ENCODE measurements at places on chromosomes 6 and 20.

- no peak for DNase-seq
Measured at GRCh38 chr6:106568530-106568929, 60.8 kb downstream of the RTN4IP1 start.

DNA sequence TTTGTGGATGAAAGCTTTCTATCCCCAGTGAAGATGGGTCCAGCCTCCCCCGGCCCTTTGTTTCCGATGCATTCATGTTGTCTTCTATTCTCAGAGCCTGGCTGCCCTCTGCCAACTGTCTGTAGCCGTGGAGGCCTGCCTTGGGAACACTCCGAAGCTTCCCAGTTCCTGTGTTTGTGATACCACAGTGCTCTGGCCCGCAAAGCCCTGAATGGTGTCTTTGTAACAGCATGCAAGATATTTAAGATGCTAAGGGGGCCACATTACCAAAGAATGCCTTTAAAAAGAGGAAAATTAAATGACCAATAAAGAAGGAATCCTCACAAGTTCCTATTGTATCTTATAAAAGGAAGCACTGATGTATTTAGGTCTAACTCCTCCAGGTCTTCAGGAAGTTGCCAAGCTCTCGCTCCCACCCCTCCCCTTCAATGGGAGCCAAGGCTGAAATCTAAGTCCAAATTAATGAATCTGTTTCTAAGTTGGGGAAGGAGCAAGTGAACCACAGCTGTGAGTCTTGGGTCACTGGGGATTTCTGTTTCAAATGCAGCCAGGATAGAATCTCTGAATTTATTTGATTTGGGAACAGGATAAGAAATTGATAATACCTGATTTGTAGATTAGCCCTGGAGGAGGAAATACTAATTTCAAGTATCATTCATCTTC lies 596.1 kb downstream of the QKI start:
- DNase-seq: no peak

DNA sequence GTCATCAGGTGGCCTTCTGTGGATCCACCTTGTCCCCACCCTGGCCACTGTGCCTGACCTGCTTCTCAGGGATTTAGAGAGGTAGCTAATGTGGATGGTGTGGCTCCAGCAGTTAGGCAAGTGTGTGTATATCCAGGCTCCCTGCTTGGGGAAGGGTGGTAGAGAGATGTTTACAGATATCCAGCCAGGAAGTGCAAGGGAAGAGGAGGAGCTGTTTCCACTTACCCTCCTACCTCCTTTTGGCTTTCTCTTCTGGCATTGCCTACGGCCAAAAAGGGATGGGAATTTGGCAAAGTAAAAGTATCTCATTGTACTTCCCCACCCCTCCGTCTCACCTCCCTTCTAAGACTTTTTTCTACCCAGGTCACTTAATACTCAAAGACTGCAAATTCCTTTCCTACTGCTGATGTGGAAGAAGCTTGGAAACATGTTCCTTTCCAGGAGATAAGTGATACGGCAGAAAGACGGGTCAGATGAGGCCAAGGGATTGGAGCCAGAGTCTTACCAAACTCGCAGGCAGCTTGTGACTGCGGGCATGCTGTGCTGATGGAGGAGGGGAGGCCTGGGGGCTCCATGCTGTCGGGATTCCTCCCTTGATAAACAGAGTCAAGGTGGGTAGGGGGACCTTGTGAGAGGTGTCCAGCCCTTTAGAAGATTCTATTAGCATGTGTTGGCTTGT lies 253.4 kb downstream of the PRL start:
- DNase-seq: no peak

GRCh38 chr6:95576218-95576997 lies 927 bp upstream of the MANEA start:
- no peak for DNase-seq

GRCh38 chr6:35454391-35455110 lies 2.4 kb downstream of the FANCE start:
- no peak for DNase-seq

DNA sequence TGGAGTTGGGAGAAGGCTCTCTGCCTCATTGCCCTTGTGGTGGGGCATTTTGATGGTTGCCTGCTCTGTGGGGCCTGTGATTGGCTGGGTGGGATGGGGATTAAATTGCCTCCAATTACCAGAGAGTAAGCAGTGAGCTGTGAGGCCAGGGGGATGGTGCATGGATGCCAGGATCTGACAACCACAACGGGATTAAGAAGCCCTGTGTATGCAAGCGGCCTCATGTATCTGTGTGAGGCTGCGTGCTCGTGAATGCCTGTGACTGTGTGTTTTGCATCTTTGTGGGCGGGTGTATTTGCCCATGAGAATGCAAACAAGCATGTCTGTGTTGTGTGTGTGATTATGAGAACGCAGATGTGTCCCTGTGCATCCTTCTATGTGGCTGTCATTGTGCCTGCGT lies 46.1 kb downstream of the CD40 start:
- DNase-seq: no peak

DNA sequence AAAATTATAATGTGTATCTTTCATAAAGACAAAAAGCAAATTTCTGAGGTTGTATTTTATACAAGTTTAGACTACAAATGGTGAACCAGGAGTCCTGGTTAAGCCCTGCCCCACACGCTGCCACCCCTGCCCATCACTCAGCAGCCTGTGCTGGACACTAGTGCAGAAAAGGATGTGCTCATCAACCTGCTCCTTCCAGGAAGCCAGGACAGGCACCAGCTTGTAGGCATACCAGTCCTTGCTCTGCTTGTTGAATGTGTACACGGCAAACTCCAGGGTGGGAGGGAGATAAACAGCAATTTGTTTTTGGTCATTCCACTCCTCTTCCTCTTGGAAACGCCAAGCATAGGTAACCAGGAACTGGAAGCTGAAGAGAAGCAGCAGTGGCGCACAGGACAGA lies 18.1 kb downstream of the CST9L start:
- DNase-seq: no peak

DNA sequence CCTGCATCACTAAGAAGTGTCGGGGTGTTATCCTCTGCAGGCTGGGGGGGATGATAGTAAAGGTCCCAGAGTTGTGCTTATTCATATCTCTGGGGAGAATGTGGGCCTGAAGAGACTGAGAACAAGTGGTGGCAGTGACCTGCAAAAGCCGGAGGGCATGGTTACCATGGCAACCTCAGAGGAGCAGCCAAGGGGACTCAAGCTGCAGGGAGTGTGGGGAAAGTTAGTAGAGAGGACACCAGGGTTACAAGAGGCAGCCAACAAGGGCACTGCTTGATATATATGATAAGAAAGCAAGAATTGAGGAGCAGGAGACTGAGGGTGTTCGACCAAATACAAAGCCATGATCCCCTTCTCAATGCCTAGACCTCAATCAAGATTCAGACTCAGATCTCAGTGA lies 46.1 kb downstream of the HLA-F start:
- no peak for DNase-seq

- no peak for DNase-seq
Measured at GRCh38 chr6:106516616-106517015, 112.7 kb downstream of the RTN4IP1 start.

- DNase-seq: no peak
Measured at GRCh38 chr6:103236923-103237322, 1622.8 kb downstream of the HACE1 start.

DNA sequence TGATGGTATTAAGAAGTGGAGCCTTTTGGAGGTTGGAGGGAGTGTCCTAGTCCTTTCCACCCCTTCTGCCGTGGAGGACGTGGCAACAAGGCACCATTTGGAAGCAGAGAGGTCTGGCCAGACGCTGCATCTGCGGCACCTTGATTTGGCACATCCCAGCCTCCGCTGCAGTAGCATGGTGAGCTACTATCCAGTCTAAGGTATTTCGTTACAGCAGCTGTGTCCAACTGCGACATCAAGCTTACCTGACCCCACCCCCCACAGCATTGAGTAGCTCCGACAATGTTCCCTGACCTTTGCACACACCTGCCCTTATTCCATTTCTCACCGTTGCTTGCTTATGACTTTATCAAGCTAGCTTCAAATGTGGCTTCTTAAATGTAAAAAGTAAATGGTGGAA lies 29.8 kb upstream of the SYNJ2 start:
- no peak for DNase-seq

GRCh38 chr20:41170386-41171105 lies 33.2 kb downstream of the PLCG1 start:
- DNase-seq: no peak

DNA sequence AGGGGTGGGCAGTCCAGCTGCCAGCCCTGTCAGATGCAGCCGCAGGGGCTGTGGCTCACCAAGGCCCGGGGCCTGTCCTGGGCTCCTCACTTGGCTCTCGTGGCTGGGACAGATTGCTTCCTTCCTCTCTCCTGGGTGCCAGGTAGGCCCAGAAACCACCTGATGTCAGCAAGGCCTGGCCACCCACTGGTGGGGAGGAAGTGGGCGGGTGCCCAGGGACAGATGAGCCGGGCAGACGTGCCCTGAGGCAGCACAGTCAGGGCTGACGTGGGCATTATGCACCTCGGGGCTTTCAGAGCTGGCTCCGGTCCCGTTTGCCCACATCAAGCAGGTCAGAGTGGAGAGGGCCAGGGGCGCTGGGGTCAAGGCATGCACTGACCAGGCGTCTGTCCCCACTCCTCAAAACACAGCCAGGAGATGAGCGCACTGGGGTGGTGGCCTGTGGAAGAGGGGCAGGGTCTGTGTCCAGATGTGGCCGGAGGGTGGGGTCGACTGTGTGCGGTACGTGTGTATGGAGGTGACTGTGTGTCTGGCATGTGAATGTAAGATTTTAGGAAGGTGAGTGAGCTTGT lies 133.2 kb upstream of the PTPN1 start:
- DNase-seq: no peak

- no peak for DNase-seq
Measured at GRCh38 chr6:16496210-16496609, 257.8 kb downstream of the GMPR start.

DNA sequence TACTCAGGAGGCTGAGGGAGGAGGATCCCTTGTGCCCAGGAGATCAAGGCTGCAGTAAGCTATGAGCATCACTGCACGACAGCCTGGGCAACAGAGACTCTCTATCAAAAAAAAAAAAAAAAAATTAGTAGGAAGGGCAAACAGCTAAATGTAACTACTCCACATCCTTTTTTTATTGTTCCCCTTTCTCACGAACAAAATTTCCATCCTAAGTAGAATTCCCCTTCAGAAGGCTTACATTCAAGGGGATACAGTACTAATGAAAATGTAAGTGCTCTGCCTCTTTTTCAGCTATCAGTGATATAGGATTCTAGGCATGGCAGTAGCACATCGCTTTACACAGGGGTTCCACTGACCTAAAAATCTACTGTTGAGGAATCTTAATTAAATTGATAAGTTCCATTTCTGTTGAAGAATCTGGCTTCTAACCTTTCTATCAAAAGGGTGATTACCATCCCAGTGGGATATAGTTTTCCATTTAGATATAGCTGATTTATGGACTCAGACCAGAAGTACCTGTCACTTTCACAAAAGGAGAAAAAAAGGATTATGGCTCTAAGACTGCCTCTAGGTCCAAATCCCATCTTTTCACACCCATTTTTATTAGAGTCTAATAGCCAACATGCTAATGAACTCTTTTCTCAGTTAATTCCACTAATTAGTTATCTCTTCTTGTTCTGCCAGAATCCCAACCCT lies 2.6 kb downstream of the B4GALT5 start:
- no peak for DNase-seq

- DNase-seq: no peak
Measured at GRCh38 chr6:110116258-110116657, 63.2 kb downstream of the WASF1 start.

DNA sequence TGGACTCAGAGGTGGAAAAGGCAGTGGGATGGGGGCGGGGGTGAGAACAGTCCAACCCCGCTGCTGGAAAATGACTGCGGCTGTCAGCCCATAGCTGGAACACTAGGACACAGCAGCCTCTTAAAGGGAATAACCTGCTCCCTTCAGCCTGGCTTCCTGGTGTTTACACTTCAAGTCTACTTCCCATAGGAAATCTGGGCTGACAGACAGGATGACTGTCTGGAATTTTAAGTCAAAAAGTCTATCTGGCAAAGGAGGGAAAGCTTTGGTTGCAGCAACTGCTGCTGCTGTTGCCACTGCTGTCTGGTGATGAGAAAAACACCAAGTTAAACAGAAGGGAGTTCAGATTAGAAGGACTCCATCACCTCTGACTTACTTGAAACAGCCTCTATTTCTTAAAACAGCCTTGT lies 44.9 kb downstream of the TNFRSF21 start:
- DNase-seq: no peak

- DNase-seq: no peak
Measured at GRCh38 chr6:125067552-125067951, 86.0 kb upstream of the TPD52L1 start.

GRCh38 chr6:118638288-118638687 lies 13.1 kb downstream of the CEP85L start:
- DNase-seq: no peak

- DNase-seq: no peak
Measured at GRCh38 chr20:61722146-61722678, 343.5 kb downstream of the TAF4 start.

- DNase-seq: peak; percentile 82
Measured at GRCh38 chr20:884983-885952, 30.9 kb downstream of the ANGPT4 start.

- no peak for DNase-seq
Measured at GRCh38 chr20:3653921-3654320, 9.3 kb downstream of the GFRA4 start.

- no peak for DNase-seq
Measured at GRCh38 chr6:21271428-21272155, 322.0 kb upstream of the SOX4 start.

Data from NT2/D1 (cell line).